ENCODE measurements at places on chromosomes 5 and 9. TPM values are rescaled to one million over a fixed set of nuclear protein-coding genes. Genes with fewer than 3 reads are reported as not detected.
A peak's percentile ranks its signal among the peaks of the same experiment; 100 is the strongest.

- ATAC-seq, result no peak
These were observed 154.4 kb upstream of the ERCC6L2 start for GRCh38 chr9:95721061-95721531.

Gene SPOCK1
- total RNA-seq, result 0.48 TPM

Gene TMEM8B
- total RNA-seq, result 1.7 TPM

DNA sequence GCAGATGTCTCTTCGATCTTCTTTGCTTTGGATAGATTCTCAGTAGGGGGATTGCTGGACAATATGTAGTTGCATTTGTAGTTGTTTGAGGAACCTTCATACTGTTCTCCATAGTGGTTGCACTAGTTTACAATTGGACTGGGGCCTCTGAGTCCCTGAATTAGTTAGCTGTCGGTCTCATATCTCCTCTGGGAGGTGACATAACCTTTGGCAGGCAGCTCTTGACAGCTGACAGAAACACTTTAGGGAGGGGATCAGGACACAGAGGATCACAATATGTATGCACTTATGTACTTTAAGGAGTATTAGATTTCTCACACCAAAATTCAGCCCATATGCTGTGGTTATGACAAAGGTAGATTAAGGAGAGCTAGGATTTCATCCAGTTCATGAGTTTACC is 1279.9 kb upstream of the DMAC1 start:
- ATAC-seq, result no peak

Gene MARCOL
- total RNA-seq, result not detected

Gene TRIM36
- 1.2 TPM for total RNA-seq

Gene TRUB2
- total RNA-seq, result 40.3 TPM

- no peak for ATAC-seq
These were observed 33.3 kb downstream of the CEP72 start for GRCh38 chr5:645421-645820.

DNA sequence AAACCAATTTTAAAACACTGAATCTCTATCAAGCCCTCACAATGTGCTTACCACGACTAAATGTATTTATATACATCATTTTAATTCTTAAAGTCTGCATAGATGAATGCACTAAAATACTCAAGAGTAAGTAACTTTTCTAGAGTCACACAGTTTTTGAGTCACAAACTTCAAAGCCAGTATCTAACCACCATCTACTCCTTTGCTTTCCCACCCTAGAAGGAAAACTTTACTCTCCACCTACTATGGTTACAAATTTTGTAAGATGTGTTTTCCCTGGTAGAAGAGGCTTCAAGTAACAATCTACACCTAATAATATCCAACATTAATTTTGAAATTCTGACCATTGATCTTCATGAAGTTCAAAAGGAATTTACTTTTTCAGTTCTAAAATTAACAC is 18.7 kb downstream of the ZFAND5 start:
- no peak for ATAC-seq

DNA sequence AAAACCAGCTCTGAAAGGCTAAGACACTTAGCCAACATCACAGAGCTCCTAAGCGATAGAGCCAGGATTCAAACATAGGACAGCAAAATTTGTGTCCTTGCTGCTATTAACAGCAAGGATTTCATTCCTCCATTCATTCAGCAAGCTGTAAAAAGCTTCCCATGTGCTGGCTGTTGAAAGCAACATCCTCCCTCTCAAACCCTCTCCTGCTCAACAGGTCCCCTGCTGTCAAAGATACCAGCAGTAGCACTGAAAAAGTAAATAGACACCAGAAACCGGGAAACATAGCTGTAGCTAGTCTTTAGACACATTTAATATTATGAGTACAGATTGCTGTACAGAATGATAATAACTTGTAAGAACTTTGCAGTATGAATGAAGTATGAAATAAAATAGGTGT is 52.6 kb upstream of the ADAMTSL1 start:
- ATAC-seq, result no peak

Gene GMCL2
- total RNA-seq, result not detected

GRCh38 chr5:107542831-107543231 is 127.9 kb downstream of the EFNA5 start:
- peak; percentile 95 for ATAC-seq

- no peak for ATAC-seq
These were observed 1116.7 kb upstream of the SEMA6A start for GRCh38 chr5:117691081-117691870.

Gene PHYHD1
- total RNA-seq, result 12.4 TPM

- no peak for ATAC-seq
These were observed 24.2 kb downstream of the HMCN2 start for GRCh38 chr9:130289711-130290241.

DNA sequence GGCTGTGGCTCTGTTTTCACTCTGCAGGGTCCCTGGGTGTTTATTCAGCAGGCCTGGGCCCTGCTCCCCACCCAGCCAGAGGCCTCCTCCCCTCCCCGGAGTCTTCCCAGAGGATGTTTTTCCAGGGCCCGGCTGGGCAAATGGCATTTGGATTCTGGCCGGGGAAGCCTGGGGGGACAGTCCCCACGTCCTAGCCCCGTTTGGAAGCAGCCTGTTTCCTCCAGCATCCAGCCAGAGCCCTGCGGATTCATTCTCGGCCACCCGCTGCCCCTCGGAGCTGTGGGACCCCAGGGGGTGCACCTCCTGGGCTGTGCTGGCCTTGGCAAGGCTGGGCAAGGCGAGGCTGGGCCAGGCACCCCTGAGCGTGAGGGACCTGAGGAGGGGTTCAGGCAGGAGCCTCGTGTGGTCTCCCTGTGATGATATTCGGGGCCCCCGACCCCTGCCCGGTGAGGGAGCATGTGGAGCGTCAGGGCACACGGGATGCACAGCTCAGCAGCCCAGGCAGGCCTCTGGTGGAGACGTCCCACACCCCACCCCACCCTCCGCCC is 48.8 kb upstream of the EGFL7 start:
- ATAC-seq, result no peak

DNA sequence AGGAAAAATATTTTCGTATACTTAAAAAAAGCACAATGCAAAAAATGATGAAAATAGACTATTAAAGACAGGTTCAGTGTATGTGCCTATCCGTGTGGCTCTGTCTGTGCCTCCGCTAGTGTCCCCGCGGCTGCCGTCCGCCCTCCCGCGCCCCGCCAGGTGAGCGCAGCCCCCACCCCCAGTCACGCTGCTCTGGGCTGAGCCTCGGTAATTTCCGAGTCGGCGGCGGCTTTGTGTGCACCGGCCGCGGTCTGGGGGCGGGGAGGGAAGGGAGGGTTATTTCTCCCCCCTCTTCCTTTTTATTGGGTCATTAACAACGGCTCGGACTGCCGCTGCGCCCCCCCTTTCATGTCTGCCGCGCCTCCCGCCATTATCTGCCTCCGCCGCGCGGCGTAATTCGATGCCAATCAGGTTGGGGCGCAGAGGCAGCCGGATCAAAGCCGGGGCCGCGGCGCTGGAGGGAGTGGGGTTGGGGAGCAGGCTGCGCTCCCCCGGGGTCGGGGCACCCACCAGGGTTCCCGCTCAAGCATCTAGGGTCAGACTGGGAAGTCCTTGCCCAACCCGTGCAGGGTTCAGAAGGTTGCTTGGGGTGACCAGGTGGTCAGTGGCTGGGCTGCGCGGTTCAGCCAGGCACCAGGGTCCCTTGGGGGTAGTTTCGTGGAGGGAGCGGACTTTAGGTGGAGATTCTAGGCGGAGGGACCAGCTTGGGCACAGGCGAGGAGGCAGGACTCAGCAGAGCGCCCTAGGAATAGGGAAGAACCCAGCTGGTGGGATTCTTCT is 39.5 kb upstream of the PSD2 start:
- ATAC-seq, result no peak

Measured in esophagus mucosa (tissue), 1 donor.